Activated CD4-positive, alpha-beta memory T cell treated with anti-CD3 and anti-CD28 coated beads for 36 hours (primary cell): ENCODE measurements at places on chromosomes 5 and 9.

DNA sequence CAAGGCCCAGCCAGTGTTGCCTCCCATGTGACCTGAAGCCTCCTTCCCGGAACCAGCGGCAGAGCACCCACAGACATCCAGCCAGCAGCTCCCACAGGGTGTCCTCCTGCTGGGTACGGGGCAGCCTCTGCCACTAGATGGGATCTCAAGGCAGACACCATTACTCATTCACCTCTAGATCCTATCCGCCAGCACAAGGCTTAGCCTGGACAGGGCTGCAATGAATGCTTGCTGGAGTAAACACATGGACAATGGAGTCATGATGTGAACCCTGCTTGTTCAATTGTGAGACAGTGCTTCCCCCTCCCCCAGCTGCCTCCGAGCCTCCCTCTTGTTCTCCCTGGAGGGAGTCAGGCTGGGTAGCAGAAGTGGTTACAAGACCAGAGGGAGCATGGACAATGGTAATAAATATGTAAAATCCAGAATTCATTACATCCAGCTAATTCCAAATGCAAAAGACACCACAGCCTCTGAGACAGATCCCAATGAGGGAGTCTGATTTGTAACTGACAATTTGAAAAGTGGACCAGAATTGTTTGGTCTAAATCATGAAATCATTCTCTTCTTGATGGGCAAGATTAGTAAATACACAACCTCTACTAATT lies 132.0 kb downstream of the CRB2 start:
- no peak for DNase-seq

DNA sequence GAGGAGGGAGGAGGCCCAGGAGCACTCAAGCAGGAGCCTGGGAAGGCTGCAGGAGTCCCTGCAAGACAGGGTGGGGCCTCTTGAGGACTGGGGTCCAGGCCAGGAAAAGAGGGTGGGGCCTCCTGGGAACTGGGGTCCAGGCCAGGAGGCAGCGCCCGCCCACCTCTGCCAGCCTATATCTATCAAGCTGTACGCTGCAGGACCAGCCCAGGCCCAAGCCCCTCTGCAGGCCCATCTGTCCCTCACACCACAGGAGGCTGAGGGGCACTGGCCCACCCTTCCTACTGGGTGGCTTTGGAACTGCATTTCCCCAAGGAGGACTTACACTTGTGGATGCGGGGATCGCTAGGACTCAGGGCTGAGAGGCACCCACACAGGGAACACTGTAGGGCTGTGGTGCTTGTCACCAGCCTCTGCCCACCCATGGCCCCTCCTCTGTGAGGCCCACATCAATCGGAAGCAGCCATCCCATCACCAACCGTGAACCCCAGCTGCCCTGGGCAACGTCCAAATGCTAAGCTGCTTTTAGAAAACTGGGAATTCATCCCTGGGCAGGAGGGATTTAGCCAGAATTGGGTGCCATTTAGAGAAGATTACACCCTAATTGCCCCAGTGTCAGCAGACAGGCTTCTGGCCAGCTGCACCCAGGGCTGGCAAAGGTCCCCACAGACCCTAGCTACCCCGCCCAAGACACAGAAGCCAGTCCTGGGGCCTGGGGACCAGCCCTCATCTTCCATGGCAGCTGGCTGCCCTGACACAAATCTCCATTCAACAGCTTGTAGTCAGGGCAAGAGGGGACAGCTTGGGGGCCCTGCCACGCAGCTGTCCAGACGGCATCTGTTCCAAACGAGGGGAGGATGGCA lies 15.3 kb downstream of the BICD2 start:
- DNase-seq: no peak

GRCh38 chr5:58261605-58262004 lies 198.3 kb downstream of the PLK2 start:
- no peak for DNase-seq

- no peak for DNase-seq
Observed at GRCh38 chr5:78260771-78261170, 33.7 kb downstream of the AP3B1 start.

- DNase-seq: no peak
Observed at GRCh38 chr9:72950875-72951442, 1.9 kb downstream of the ALDH1A1 start.
